ENCODE measurements at places on chromosomes 7 and 10. TPM values are rescaled to one million over a fixed set of nuclear protein-coding genes. Genes with fewer than 3 reads are reported as not detected.

GRCh38 chr7:111108000-111108399, 17.1 kb downstream of the LRRN3 start:
- no peaks in the 10 kb centered on the region for H3K36me3 ChIP-seq
- H3K4me3 ChIP-seq: no peak overlapping the region
- no peak overlapping the region for H3K27ac ChIP-seq

The SYT15 gene
- 5.9 TPM for total RNA-seq

DNA sequence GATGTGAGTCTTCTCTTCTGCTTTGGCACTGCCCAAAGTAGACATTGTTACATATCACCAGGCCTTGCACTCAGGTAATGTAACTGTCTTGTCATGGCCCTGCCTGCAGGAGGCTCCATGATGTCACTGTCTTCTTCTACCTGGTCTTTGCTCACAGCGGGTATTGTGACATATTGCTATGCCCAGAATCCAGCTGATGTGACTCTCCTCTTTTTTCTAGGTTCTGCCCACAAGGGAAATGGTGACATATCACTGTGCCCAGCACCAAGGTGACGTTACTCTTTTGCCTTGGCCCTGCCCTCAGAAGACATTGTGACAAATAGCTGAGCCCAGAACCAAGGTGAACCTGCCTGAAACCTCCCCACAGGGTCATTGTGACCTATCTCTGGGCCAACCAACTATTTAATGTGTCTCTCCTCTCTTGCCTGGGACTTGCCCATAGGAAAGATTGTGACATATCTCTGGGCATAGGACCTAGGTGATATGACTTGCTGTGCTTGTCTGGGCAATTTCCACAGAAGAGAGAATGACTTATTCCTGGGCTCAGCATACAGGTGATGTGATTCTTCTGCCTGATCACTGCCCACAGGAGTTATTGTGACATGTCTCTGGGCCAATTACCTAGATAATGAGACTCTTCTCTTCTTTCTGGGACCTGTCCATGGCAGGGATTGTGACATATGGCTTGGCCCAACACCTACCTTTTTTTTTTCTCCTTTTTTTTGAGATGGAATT, 26.5 kb upstream of the ZNF107 start:
- no peaks in the 10 kb centered on the region for H3K27me3 ChIP-seq
- H3K36me3 ChIP-seq: no peaks in the 10 kb centered on the region
- no peak for DNase-seq

The C10orf143 gene
- total RNA-seq: 2.1 TPM

The WNT8B gene
- not detected for total RNA-seq

The PCGF6 gene
- 13.9 TPM for total RNA-seq

The SSBP1 gene
- total RNA-seq: 112 TPM

The FBXL13 gene
- total RNA-seq: 1.1 TPM

- H3K27ac ChIP-seq: no peak overlapping the region
- H3K4me1 ChIP-seq: no peaks in the 10 kb centered on the region
Measured at GRCh38 chr10:49335364-49335972, 36.5 kb downstream of the C10orf71 start.

GRCh38 chr10:24193330-24193729, 15.6 kb upstream of the KIAA1217 start:
- no peaks in the 10 kb centered on the region for H3K4me1 ChIP-seq
- no peak for DNase-seq
- H3K27me3 ChIP-seq: no peaks in the 10 kb centered on the region
- H3K27ac ChIP-seq: no peak overlapping the region

- no peaks in the 10 kb centered on the region for H3K4me1 ChIP-seq
- H3K36me3 ChIP-seq: no peaks in the 10 kb centered on the region
- H3K27ac ChIP-seq: no peak overlapping the region
- H3K27me3 ChIP-seq: no peaks in the 10 kb centered on the region
- no peak for DNase-seq
- no peak overlapping the region for H3K4me3 ChIP-seq
Measured at GRCh38 chr7:16841681-16842080, 36.9 kb upstream of the AGR2 start.

- H3K4me3 ChIP-seq: no peak overlapping the region
- H3K27ac ChIP-seq: no peak overlapping the region
- H3K36me3 ChIP-seq: no peaks in the 10 kb centered on the region
Measured at GRCh38 chr10:62528441-62528840, 154.3 kb downstream of the ZNF365 start.

The UTF1 gene
- not detected for total RNA-seq

- H3K4me1 ChIP-seq: no peaks in the 10 kb centered on the region
- DNase-seq: no peak
- no peaks in the 10 kb centered on the region for H3K36me3 ChIP-seq
- H3K27ac ChIP-seq: no peak overlapping the region
- H3K4me3 ChIP-seq: no peak overlapping the region
- H3K27me3 ChIP-seq: no peaks in the 10 kb centered on the region
Measured at GRCh38 chr7:116293139-116293538, 82.8 kb downstream of the TES start.

The CROT gene
- 28.8 TPM for total RNA-seq

GRCh38 chr7:20696803-20697333, 81.4 kb downstream of the ABCB5 start:
- H3K27me3 ChIP-seq: no peaks in the 10 kb centered on the region
- DNase-seq: no peak
- H3K36me3 ChIP-seq: no peaks in the 10 kb centered on the region
- no peaks in the 10 kb centered on the region for H3K4me1 ChIP-seq

DNA sequence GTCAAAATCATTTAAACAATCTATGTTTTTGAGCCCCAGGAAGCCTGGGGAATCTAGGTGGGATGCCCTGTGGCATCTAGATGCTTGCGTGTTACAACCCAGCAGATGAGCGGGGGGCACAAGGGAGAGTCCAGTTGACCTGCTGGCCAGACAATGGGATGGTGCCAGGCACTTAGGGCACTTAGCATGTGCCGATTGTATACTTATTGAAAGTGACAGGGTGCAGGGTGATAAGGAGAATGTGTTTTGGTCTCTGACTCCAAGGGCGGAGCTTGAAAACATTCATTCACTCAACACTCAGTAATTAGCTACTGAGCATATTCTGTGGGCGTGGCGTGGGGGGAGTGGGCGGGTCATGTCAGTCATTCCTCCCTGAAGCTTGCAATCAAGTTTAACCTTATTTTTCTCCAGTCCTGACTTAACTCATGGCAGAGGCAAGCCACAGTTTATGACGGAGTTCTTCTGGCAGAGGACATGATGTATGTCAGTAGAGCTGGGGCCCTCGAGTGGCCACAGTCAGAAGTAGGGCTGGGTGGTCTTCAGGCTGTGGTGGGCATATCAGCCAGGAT, 115.1 kb downstream of the PRKCQ start:
- H3K4me1 ChIP-seq: no peaks in the 10 kb centered on the region
- H3K27ac ChIP-seq: no peak overlapping the region
- DNase-seq: no peak
- H3K4me3 ChIP-seq: no peak overlapping the region
- no peaks in the 10 kb centered on the region for H3K27me3 ChIP-seq
